K562 (cell line): ENCODE measurements at places on chromosomes 11 and 22. TPM values are rescaled to one million over a fixed set of nuclear protein-coding genes. Genes with fewer than 3 reads are reported as not detected.

FAT3 gene
- total RNA-seq: 0.13 TPM in 1 of 2 replicates, not detected in the other

UBQLNL gene
- 0.09 and 0.20 TPM in 2 replicates for total RNA-seq

FGF4 gene
- total RNA-seq: not detected in 2 replicates

- H3K27ac ChIP-seq: no peak overlapping the region
- no peaks in the 10 kb centered on the region; the same call in 1 of the 2 replicates for H3K4me1 ChIP-seq
- H3K36me3 ChIP-seq: peaks cover 96% of the 10 kb centered on the region
- DNase-seq: no peak
- no peaks in the 10 kb centered on the region for H3K27me3 ChIP-seq
Observed at GRCh38 chr22:30336752-30337460, 10.2 kb upstream of the TBC1D10A start.

GRCh38 chr11:18492888-18493287 lies 33.9 kb downstream of the TSG101 start:
- H3K27me3 ChIP-seq: no peaks in the 10 kb centered on the region
- H3K27ac ChIP-seq: no peak overlapping the region
- H3K36me3 ChIP-seq: peaks cover 24% of the 10 kb centered on the region; the same call in 2 of the 3 replicates
- no peak for DNase-seq

DNA sequence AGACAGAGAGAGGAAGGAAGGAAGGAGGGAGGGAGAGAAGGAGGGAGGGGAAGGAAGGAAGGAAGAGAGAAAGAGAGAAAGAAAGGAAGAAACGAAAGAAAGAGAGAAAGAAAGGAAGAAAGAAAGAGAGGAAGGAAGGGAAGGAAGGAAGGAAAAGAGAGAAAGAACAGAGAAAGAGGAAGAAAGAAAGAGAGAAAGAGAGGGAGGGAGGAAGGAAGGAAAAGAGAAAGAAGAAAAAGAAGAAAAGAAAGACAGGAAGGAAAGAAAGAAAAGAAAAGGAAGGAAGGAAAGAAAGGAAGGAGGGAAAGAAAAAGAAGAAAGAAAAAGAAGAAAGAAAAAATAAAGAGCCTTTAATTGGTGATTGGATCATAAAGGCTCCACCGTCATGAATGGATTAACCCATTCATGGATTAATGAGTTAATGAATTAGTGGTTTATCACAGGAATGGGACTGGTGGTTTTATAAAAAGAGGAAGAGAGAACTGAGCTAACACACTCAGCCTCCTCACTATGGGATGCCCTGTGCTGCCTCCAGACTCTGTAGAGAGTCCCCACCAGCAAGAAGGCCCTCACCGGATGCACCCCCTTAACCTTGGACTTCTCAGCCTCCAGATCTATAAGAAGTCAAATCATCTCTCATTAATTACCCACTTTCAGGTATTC lies 9.0 kb upstream of the PLAAT2 start:
- no peak overlapping the region for H3K4me3 ChIP-seq
- H3K4me1 ChIP-seq: peaks cover 31% of the 10 kb centered on the region
- no peak overlapping the region for H3K27ac ChIP-seq
- H3K27me3 ChIP-seq: no peaks in the 10 kb centered on the region
- DNase-seq: no peak
- no peaks in the 10 kb centered on the region for H3K36me3 ChIP-seq

GRCh38 chr11:118715837-118716260 lies 36.4 kb upstream of the TREH start:
- peak overlapping the region; percentile 79 for H3K27ac ChIP-seq
- peaks cover 24% of the 10 kb centered on the region for H3K4me1 ChIP-seq
- no peaks in the 10 kb centered on the region for H3K27me3 ChIP-seq
- no peaks in the 10 kb centered on the region for H3K36me3 ChIP-seq
- H3K4me3 ChIP-seq: no peak overlapping the region
- peak; percentile 92 for DNase-seq

DNA sequence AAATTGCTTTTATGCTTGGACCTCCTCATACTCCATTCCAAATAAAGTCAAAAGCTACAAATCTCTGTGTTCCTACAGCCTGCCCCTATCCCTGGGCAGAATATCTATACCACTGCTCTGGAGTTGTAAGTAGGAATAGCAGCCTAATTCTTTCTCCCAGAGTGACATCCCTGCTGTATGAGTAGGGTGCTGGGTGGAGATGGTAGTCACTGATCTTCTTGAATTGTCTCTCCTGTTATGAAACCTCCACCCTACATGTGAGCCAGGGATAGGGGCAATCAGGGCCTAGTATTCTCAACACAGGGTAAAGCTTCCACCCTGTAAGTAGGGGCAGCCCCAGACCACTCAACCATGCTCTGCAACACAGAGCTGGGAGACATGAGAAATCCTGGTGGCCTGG lies 19.8 kb downstream of the GALNT18 start:
- no peak for DNase-seq
- no peaks in the 10 kb centered on the region for H3K36me3 ChIP-seq
- peaks cover 3% of the 10 kb centered on the region; the same call in 2 of the 3 replicates for H3K27me3 ChIP-seq
- H3K4me1 ChIP-seq: no peaks in the 10 kb centered on the region

DNA sequence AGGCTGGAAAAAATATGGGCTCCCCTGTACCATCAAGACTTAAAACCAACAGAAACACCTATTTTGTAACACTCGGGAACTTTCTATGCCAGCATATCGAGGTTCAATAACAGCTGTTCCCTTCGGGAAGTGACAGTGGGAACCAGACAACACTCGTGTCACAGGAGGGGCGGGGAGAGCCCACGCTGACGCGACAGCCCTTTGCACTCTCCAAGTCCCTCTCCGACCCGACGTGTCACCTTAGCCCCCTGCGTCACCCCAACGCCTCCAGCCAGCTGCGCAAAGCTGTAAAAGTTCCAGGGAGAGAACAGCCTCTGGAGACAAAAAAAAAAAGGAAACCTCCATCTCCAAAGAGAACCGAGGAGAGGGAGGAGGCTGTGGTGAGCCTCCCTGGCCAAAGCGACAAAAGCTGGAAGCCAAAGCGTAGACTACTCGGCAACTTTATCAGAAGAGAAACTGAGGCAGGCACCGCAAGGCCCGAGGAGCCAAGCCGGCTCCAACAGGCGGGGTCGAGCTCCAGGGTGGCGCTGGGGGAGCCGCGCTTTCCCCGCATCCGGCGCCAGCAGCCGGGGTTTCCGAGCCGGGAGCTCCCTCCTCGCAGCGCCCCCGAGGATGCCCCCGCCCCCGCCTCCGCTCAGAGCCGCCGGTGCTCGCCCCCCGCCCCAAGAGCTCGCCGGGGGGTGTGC lies 751 bp downstream of the ARFGAP3 start:
- no peaks in the 10 kb centered on the region for H3K36me3 ChIP-seq
- H3K4me3 ChIP-seq: peak overlapping the region; percentile 54
- H3K27me3 ChIP-seq: no peaks in the 10 kb centered on the region
- H3K4me1 ChIP-seq: peaks cover 17% of the 10 kb centered on the region
- H3K27ac ChIP-seq: peak overlapping the region; percentile 81

DNA sequence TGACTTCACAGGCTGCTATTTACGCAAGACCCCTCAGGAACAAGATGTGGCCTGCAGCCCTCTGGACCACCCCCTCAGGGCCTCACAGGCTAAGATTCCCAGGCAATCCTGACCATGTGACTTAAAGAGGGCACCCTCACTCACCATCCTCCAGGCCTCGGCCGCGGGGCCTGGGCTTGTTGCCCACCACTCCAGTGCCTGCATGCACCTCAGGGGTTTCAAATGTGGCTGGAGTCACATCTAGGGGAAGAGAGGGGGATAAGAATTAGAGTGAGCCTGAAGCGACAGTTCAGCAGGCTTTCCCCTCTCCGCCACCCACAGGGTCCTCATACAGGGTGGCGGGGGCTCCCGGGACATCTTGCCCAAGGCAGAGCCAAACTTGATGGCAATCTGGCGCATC lies 2.1 kb downstream of the ESS2 start:
- H3K27ac ChIP-seq: no peak overlapping the region
- H3K36me3 ChIP-seq: peaks cover 55% of the 10 kb centered on the region
- peaks cover 22% of the 10 kb centered on the region for H3K4me1 ChIP-seq
- H3K4me3 ChIP-seq: no peak overlapping the region
- DNase-seq: no peak

- DNase-seq: no peak
- H3K4me1 ChIP-seq: peaks cover 15% of the 10 kb centered on the region; the same call in 1 of the 2 replicates
- no peak overlapping the region for H3K27ac ChIP-seq
Observed at GRCh38 chr11:125950696-125951651, 5.1 kb downstream of the VSIG10L2 start.

DNA sequence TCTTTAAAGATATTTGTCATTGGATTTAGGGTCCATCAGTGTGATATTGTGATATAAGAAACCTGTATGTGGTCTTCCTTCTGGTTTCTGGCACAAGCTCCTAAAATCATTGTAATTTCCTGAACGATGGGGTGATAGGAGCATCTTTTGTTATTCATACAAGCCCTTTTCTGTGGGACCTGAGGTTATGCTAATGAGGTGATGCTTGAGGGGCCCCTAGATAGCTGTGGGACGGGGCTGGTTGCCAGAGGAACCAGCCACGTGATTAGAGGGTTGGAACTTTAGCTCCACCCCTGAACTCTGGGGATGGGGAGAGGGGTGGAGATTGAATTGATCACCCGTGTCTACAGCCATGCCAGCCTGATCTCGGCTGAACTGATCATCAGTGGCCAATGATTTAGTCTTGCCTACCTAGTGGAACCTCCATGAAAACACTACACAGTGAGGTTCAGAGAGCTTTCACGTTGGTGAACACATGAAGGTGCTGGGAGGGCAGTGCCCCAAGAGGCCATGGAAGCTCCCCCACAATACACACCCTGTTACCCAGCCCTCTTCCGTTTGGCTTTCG lies 62.8 kb downstream of the BCR start:
- H3K4me1 ChIP-seq: peaks cover 41% of the 10 kb centered on the region
- peak; percentile 96 for DNase-seq
- H3K4me3 ChIP-seq: no peak overlapping the region
- H3K27ac ChIP-seq: no peak overlapping the region

DNA sequence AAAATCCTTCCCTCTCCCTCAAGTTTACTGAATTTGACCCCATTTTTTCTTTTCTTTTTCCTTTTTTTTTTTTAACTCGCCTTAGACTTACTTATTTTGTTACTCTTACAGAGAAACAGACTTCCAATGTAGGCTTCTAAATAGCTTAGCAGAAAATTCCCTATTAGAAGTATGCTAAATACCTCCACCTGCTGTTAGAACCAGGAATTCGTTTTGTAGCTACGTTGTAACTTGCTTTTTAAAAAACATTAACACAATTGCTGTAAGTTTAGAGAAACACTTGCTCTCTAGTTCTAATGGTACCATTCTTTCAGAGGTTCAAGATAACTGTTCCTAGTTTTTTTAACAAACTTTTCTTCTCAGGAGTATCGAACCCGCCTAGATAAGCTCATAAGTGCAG lies 324.2 kb downstream of the DCDC1 start:
- H3K27me3 ChIP-seq: no peaks in the 10 kb centered on the region
- H3K27ac ChIP-seq: no peak overlapping the region
- H3K36me3 ChIP-seq: no peaks in the 10 kb centered on the region
- no peaks in the 10 kb centered on the region for H3K4me1 ChIP-seq
- H3K4me3 ChIP-seq: no peak overlapping the region

DNA sequence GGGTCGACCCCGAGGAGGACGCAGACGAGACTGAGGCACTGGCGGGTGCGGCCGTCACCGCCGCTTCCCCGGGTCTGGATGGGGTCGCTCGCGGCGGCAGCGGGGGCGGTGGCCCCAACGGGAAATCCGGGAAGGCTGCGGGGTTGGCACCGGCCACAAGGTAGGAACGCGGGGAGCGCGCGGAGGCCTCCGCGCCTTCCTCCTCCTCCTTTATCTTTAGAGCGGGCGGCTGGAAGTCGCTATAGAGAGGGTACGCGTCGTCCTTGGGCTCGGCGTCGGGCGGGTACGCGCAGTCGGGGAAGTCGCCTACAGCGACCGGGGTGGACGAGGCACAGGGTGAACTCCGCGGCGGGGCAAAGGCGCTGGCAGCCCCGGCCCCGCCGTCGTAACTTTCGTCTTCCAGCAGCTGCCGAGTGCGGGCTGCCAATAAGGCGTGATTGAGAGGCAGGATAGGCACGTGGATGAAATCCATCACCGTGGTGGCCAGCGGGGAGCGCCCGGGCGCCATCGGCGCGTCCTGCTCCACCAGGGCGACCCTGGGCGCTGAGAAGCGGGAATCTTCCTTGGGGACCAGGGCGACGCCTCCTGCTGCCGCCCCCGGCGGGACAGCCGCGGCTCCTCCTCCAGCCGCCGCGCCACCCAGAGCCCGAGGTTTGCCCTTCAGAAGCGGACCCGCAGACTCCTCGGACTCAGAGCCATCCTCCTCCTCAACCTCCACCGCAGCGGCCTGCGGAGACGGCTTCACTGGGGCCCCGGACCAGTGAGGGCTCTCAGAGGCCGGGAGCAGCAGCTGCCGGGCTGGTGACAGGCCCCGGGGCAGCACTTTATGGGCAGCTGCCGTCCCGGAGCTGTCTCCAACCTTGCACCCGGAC lies 1.7 kb downstream of the PGR start:
- no peaks in the 10 kb centered on the region; the same call in 2 of the 3 replicates for H3K4me1 ChIP-seq
- H3K4me3 ChIP-seq: peak overlapping the region; percentile 54
